ENCODE measurements at places on chromosomes 3 and 15. TPM values are rescaled to one million over a fixed set of nuclear protein-coding genes. Genes with fewer than 3 reads are reported as not detected.

The COPS2 gene
- total RNA-seq, result 100 TPM

The GP5 gene
- 0.17 TPM for total RNA-seq

The TSEN2 gene
- total RNA-seq, result 17.0 TPM

The C3orf62 gene
- total RNA-seq, result 1.3 TPM

The TNFAIP8L3 gene
- total RNA-seq, result 47.5 TPM

All from smooth muscle cell of trachea (primary cell).